ENCODE measurements at places on chromosomes 4 and X.
A peak's percentile ranks its signal among the peaks of the same experiment; 100 is the strongest.

DNA sequence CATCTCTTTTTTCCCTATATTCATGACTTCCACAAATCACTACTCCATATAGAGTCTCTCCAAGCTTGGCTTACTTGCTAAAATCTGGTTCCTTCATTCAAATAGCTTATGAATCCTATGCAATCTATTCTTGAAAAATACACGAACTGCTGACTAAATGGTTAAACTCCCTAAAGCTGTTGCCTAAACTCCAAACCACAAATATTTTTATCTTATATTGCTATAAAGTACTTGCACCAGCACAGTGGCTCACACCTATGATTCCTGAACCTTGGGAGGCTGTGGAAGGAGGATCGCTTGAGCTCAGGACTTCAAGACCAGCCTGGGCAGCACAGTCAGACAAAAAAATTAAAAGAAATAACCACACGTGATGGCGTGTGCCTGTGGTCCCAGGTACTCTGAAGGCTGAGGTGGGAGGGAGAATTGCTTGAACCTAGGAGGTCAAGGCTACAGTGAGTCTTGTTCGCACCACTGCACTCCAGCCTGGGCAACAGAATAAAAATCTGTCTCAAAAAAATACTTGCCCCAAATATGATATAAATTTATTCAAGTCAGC, 2.2 kb downstream of the FBXO8 start:
- no peak for DNase-seq

- no peak for DNase-seq
These were observed 12.2 kb downstream of the SPOCK3 start for GRCh38 chr4:167222099-167222498.

DNA sequence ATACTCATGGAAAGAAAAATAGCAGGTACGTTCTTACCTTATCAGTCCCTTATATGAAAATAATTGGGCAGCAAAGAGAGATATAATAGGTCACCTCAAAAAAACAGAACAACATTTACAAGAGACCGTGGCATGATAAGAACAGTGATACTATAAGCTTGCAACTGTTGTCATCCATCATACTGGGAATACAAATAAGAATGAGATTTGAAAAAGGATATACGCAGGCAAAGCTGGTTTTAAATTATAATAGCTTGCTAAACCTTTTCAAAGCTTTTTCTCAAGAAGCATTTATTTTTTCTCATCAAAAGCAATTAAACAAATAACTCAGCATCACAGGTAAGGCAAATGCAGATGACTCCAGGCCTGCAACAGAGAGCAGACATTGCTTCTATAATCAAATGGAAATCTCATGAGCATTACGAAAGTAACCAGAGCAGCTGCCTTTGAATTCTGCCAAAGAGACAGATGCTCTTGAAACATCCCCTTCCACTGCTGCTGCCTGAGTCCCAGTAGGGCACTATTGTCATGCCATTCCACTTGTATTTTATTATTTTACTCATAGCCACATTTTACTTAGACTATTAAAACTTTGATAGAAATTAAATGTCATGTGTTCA, 620.6 kb upstream of the GNPDA2 start:
- no peak for DNase-seq

DNA sequence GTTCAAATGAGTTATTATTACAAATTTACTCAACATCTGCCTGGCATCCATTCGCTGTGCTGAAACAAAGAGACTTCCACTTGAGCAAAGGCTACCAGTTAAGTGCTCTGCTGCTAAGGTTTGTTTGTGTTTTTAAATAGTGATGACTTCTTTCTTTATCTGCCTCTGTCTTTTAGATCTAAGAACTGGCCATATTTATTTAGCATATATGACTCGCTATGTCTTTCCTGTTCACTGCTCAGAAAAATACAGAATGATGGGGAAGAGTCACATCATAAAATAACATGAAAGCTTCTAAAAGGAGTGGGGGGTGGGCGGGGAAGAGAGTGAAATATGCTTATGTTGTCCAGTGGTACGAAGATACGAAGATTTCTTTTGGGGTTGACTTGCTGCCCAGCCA, 322.2 kb downstream of the GPAT3 start:
- no peak for DNase-seq

GRCh38 chr4:8162625-8163024, 4.0 kb upstream of the ABLIM2 start:
- DNase-seq: no peak

DNA sequence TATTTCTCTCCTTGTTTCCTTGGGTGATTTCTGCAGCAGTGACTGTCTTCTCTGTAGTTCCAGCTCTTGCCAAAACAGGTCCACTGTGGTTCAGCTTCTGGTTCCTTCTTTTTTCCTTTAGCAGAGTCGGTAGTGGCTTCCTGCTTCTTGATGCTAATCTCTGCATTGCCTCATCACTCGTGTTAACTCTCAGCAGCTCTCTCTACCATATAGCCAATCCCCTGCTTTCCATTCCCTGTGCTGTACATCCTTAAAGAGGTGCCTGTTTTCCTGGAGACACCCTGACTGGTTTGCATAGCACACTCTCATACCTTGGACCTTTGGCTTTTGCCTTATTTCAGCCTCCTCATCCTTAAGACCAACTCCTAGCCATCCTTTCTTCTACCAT, 191.2 kb upstream of the LNX1 start:
- DNase-seq: no peak

- peak; percentile 89 for DNase-seq
These were observed 1.6 kb downstream of the TRPC3 start for GRCh38 chr4:121950212-121950679.

GRCh38 chr4:84690481-84690880, 107.6 kb downstream of the CDS1 start:
- DNase-seq: no peak

DNA sequence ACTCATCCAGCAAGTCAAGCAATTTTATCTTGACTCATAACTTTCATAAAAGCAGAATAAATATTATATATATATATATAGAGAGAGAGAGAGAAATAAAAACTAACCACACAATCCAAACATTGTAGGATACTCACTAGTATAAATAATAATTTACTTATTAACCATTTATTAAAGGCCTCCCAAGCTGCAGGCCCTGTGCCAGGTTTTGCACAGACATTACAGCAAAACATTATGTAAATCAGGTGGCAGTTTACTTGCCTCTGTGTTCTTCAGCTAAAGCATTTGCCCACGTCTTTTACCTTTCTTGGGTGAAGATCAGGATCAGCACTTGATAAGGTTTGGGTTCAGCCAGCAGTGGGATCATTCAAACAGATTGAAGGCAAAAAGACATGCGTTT, 75.6 kb downstream of the CLDN22 start:
- no peak for DNase-seq

DNA sequence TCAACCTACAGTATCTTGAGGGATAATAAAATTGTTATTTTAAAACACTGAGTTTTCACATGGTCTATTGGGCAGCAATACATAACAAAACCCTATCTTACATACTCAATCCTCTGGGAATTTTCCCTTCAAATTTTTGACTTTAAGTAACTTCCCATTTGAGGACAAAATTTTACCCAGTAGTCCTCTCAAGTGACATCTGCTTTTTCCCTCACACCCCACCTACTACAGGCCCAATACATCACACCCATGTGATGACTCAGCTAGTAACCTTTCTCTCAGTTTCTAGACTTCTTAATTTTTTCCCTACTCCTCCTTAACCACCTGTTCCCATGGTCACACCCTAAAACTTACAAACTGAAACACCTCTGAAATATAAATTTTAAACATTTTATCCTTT, 12.2 kb upstream of the RAP1GDS1 start:
- no peak for DNase-seq

DNA sequence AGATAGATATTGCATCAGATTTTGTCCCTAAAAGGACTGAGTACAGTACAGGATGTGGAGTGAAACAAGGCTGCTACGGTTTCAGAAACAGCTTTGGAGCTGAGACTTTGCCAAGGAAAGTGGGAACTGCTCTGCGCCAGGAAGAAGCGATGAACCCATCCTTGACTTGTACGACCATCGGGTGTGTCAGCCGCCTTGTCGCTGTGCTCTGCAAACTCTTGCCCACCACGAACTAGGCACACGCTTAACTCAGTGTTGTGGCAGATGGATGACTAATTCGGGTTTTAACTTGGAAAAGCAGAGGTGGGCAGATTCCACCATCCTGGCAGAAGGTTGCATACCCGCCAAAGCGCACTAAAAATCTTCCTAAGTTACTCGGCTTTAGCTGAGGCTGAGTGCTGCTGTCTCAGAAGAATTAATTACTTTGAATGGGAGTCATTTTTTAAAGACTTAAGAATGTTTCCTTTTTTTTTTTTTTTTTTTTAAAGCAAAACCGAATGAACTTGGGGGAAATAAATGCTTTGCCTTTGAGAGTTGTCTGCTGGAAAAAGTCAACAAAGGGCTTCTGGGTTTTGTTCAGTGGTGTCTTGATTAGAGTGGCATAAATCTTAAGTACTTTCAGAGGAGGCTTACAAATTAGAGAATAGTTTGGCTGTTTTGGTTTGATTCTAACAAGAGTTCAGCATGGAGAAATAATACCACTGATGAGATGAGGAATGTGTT, 69.5 kb downstream of the SHROOM2 start:
- no peak for DNase-seq

DNA sequence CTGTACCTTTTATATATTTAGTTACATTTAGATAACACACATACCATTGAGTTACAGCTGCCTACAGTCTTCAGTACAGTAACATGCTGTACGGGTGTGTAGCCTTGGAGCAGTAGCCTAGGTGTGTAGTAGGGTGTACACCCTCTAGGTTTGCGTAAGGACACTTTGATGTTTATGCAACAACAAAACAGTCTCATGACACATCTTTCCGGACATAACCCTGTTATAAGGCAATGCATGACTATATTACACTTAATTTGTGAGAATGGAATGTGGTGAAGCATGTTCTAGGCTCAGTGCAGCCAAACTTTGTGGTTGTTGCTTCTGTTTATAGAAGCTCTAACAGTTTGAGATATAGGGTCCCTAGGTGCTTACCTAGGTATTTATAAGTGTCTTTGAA, 65.4 kb downstream of the SPRY1 start:
- no peak for DNase-seq

GRCh38 chr4:10673817-10674369, 10.7 kb downstream of the CLNK start:
- no peak for DNase-seq

GRCh38 chr4:16072168-16072567, 11.7 kb downstream of the PROM1 start:
- DNase-seq: no peak

- DNase-seq: no peak
These were observed 227.5 kb downstream of the MGST2 start for GRCh38 chr4:139892973-139893736.

- peak; percentile 89 for DNase-seq
These were observed 63.8 kb upstream of the STS start for GRCh38 chrX:7083468-7084396.

DNA sequence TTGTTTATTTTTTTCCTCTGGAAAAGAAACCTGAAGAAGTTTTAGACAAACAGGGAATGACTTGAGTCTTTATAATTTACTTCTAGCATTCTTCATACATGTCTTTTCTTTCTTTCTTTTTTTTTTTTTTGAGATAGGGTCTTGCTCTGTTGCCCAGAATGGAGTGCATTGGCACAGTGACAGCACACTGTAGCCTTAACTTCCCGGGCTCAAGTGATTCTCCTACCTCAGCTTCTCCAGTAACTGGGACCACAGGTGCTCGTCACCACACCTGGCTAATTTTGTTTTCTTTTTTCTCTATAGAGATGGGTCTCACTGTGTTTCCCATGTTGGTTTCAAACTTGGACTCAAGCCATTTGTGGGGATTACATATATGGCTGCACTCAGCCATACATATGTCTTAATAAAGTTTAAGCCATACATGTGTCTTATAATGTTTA, 71.8 kb downstream of the RAPGEF2 start:
- no peak for DNase-seq

GRCh38 chr4:80077639-80078038, 4.6 kb upstream of the ANTXR2 start:
- DNase-seq: no peak

DNA sequence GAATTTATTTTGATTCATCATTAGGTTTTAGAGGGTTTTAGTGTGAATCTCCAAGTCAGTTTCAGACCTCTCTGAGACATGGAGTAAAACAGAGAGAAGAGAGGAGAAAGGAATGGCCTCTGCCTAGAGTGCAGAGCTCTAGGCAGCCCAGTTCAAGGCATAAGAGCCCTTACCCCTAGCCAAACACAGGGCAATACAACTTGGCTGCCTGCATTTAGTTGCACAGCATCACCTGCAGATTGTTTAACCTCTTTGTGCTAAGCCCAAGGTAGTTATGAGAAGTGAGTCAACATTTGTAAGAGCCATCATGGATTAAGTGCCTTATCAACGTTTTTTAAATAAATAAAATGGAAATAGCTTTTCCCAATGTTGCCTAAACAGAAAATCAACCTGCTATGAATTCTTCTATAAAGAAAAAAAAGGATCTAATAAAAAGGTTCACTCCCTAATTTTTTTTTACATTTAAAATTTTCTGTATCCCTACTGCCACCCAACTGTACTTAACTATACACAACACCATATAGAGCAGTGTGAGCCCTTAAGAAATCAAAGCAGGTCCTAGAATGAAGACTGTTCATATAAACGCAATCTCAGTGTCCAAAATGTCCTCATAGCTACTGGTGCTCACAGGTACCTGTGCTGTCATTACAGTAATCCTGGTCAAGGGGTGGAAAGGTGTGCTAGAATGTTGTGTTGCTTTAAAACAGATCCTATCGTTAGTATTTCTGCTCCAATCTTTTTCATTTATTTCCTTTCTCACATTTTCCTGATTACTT, 36.0 kb downstream of the PF4 start:
- DNase-seq: no peak

GRCh38 chr4:84317513-84317912, 181.6 kb downstream of the NKX6-1 start:
- no peak for DNase-seq

DNA sequence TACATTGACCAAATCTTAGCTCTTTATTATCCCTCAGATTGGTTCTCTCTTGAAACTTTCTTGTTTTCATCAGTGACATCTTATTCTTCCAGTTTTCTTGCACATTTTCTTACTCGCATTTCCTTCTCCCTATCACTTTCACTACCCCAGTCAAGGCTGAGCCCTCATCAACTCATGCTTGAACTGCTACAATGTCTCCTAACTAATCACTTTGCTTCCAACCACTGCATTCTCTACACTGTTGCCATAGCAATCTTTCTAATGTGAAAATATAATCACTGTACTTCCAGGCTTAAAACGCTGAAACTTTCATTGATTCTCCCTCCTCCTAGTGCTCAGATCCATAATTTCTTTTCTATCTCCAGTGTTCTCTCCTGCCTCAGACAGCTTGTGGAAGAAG, 22.2 kb upstream of the LPAR4 start:
- no peak for DNase-seq

DNA sequence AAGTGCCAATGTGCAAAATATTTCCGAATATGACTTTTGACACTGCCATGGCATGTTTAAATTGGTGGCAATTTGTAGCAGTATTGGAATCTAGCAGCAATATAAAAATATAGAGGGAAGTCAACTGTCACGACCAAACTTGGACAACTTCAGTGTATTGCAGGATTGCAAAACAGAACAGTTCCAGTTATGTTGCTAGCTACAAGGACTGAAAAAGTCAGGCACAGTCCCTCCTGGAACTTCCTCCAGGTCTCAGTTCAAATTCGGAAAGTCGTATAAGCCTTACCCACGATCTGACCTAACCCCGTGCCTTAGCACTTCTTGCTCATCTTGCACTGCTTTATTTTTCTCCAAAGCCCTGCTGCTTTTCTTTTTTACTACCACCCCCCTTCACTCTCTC, 390.0 kb upstream of the GALNT7 start:
- DNase-seq: no peak

GRCh38 chr4:53908661-53909078, 155.7 kb downstream of the CHIC2 start:
- peak; percentile 79 for DNase-seq

GRCh38 chr4:14790494-14790893, 211.8 kb upstream of the CPEB2 start:
- DNase-seq: no peak

GRCh38 chr4:17310269-17310652, 201.6 kb downstream of the QDPR start:
- DNase-seq: no peak

Measured in AG08395 (cell line).